Activated CD8-positive, alpha-beta T cell treated with anti-CD3 and anti-CD28 coated beads for 36 hours (primary cell): ENCODE measurements at places on chromosomes 2 and 18.

GRCh38 chr18:41864216-41864615 lies 90.8 kb upstream of the PIK3C3 start:
- no peak for DNase-seq

DNA sequence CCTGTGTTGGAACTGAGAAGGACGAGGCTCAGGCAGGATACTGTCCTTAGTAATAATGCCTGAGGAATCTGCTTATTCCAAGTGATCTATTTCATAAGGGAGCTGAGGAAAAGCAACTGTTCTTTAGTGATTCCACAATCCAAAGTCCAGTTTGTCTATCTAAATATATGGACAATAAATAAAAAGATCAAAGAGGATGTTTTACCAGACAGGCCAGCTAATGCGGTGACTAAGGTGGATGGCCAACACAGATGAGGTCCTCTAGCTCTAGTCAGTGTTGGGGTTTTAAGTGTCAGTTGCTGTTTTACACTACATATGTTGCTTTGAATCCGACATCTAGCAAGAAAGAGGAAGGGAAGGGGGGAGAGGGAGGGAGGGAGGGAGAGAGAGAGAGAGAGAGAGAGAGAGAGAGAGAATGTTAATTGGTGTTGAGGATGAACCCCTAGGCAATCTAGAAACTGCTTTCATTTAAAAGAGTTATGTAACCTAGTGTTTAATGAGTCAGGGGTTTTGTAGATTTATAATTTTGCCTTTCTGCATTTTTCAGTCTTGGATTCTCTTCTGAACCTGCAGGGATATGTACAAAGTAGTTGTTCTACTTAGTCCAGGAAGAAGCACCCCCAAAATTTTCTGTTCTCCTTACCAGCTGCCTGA lies 27.0 kb upstream of the SCN1A start:
- no peak for DNase-seq

DNA sequence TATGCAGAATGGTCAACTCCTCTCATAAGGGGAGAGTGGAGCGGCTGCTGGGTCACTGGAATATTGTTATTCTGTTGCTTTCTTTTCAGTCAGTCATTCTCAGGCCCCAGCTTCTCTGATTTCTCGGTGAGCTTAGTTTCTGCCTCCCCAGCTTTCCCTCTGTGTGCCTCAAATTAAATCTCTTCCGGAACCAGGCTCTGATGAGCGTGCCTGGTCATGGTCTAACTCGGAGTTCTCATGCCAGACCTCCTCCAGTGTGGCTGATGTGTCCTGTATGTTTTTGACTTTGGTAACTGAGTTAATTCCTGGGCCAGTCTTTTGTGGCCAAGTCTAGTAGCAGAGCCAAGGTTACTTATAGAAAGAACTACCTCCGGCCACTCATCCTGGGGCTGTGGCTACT lies 4.9 kb upstream of the STK11IP start:
- no peak for DNase-seq

GRCh38 chr2:184215745-184216144 lies 382.6 kb upstream of the ZNF804A start:
- no peak for DNase-seq

DNA sequence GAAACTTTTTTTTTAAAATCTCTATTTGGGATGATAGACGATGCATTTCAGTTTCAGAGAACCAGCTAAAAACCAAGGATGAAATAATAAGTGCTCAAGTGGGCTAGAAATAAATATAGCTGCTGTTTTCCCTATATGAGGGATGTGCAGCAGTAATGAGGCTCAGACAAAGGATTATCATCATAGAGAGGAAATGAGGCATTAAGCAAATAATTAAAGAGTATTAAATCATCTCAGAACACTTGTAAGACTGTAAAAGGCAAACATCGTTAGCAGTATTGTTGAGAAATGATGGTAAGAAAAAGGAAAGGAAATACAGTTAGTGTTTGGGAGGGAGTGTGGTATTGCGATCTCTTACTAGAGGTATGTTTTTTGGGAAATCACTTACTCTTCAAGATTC lies 233.5 kb downstream of the TGIF1 start:
- no peak for DNase-seq
